Ureter (tissue), 1 donor: ENCODE measurements at places on chromosomes 13 and 19. TPM values are rescaled to one million over a fixed set of nuclear protein-coding genes. Genes with fewer than 3 reads are reported as not detected.

DNA sequence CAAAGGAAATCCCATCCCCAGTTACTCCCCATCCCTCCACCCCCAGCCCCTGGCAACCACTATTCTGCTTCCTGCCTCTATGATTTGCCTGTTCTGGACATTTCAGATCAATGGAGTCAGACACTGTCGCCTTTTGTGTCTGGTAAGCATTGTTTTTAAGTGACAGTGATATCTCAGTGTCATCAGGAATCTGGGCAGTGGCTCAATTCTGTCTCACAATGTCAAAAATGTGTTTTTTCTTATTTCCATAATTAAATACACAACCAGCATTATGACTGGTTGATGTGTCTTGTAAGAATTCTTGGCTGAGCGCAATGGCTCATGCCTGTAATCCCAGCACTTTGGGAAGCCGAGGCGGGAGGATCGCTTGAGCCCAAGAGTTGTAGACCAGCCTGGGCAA lies 20.2 kb upstream of the PGLS start:
- no peak for DNase-seq

DNA sequence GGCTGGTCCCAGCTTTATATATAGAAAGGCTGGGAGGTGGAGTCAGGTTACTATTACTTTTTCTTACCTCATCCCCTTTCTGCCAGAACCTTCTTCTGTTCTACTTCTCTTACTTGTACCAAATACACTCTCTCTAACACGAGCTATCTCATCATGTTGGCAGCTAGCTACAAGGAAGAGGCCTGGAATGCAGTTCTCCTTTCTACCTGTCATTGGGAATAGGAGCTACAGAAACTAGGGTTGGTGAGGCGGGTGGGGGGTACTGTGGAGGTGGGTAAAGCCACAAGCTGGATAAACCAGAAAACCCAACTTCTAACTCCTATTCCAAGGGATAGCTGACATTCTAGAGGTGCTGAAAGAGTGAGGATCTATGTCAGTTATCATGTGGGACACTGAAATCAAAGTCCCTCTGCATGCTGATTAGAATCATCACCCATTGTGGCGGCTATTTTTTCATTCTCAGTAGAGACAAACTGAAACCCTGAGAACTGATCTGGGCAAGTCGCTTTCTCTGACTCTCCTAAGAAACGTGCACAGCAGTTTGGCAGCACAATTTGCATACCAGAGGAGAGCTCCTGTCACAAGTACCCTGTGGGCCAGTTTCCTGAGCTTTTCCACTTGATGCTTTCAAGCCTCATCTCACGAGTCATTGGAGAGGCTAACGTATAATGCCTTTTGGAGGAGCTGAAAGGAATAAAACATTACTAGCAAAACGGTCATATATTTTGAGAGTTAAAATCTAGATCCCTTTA lies 358.1 kb downstream of the ENOX1 start:
- DNase-seq, result no peak

DNA sequence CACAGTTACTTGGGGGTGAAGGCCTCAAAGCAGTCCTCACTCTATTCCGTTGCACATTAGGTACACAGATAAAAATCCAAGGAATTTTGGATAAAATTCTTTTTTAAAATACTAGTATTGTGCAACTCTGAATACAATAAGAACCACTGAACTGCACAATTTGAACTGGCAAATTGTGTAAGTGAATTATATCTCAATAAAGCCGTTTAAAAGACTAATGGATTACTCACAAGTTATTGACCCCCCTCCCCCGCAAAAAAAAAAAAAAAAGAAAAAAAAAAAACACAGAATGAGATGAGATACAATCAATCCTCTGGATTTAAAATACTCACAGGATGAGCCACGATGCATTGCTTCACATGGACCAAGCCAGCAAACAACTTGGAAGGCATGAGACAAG lies 86.4 kb downstream of the CRYL1 start:
- no peak for DNase-seq

The ZNF283 gene
- 15.1 TPM for total RNA-seq

DNA sequence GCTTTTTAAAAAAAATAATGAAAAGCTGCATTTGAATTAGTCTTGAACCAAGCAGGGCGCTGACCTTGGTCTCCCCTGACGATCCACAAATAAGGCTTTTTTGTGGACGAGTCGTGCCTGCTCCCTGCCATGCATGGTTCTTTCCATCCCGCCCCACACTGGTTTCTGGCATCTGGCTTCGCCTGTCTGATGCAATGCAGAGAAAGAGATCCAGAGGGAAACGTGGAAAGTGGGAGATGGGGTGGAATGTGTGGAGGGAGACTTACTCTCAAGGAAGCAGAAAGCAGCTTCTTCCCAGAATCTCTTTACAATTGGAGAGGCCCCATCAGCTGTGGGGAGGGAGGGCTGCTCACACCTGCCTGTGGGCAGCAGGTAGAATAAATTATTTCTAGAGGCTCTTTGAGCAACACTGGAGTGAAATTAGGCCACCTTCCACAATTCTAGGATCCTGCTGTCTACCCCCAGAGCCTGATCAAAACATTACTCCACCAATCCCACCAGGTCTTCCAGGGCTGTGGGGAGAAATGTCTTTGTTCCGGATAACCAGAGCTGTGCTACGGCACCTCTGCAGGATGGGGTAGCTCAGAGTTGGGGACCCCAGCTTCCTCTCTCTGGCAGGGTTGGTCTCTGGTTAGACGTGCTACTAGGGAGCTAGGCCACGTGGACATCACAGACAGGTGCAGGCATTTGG lies 183.5 kb downstream of the UQCRFS1 start:
- DNase-seq, result no peak

- DNase-seq, result no peak
These were observed 112.1 kb downstream of the LACC1 start for GRCh38 chr13:43991773-43992201.

- no peak for DNase-seq
These were observed 22.2 kb downstream of the RASA3 start for GRCh38 chr13:114110091-114110829.

DNA sequence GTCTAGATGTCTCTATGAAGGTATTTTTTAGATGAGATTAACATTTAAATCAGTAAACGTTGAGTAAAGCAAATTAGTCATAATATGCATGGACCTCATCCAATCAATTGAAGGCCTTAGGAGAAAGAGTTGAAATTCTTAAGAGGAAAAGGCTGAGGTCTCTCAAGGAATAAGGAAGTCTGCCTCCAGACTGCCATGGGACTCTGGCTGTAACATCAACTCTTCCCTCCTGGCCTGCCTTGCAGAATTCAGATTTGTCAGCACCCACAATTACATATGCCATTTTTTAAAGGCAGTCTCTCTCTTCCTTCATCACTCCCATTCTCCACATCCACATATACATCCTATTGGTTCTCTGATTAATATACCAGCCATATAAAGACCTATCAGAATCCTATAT lies 28.8 kb upstream of the INTS6 start:
- no peak for DNase-seq

The ZNF223 gene
- total RNA-seq, result 16.9 TPM

The ZNF554 gene
- total RNA-seq, result 6.1 TPM

- no peak for DNase-seq
These were observed 611.4 kb downstream of the PCDH9 start for GRCh38 chr13:66618702-66619101.

The MEIOSIN gene
- total RNA-seq, result not detected

DNA sequence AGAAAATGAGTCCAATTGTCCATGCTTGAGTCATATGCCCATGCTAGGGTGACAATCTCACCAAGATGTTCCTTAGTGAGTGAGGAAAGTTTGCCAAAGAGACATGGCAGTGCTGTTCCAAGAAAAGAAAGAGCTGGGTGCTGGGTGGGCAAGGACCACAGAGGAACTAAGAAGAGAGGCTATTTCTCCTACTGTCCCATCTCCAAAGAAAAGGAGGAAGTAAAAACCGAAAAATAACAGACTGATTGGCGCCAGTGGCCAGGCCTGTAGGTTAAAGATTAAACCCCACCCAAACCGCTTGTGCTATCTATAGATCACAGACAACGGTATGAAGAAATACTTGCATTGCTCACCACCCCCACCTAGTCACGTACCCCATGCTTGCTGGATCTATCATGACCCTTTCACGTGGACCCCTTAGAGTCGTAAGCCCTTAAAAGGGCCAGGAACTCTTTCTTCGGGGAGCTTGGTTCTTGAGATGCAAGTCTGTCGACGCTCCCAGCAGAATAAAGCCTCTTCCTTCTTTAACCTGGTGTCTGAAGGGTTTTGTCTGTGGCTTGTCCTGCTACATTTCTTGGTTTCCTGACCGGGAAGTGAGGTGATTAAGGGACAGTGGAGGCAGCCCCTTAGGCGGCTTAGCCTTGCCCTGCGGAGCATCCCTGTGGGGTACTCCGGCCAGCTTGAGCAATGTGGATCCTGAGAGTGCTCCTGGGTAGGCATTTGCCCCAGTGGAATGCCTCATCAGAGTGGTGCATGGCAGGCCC lies 606.5 kb downstream of the UQCRFS1 start:
- no peak for DNase-seq

DNA sequence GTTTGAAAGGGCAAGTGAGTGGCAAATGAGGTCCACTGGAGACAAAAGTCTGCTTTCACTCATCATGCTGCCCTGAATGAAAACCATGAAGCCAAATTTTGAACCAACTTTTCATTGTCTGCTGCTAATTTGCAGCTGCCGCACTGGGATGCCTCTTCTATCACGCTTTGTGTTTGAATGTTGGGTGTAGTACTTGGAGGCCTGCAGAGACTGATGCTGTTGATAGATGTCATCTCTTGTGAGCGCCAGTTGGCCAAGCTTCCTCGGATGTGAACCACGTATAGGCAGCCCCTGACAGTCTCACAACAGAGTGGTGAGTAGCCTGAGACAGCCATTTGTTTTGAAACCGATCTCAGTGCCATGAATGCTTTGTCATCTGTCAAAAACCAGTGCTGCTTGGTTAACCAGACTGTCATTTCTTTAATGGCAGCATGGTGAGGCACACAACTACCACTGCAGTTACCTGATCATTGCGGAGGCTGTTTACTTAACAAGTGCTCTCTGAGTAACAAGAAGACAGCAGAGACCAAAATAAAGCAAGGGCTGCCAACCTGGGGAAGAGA lies 31.2 kb upstream of the SLC10A2 start:
- DNase-seq, result no peak

DNA sequence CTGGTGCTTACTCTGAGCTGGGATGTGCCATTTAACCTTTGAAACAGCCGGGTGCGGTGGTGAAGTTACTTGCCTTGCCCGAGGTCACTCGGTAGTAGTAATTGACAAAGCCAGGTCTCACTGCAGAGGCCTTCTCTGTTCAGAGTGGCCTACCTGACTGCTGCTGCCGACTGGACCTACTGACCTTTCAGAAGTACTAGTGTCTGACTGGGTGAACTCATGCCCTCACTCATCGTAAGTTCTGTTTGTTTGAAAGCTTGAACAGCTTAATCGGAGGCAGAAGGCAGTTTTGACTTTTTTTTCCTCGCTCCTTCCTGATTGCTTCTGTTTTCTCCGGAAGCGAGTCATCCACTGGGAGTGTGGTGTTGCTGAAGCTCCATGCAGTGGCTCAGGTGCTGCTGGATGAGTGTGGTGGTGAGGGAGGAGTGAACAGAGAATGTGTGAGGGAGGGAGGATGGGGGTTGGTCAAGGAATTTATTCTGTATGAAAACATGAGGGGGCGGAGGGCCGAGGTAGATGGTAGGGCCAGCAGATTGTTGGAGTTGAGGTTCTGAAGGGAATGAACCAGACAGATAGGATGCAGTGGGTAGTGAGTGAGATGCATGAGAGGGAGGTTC lies 2.7 kb downstream of the SPINT2 start:
- DNase-seq, result no peak

The NFIX gene
- 91.7 TPM for total RNA-seq

The IGSF23 gene
- total RNA-seq, result not detected

GRCh38 chr19:4830332-4830731 lies 1.2 kb downstream of the TICAM1 start:
- DNase-seq, result no peak

DNA sequence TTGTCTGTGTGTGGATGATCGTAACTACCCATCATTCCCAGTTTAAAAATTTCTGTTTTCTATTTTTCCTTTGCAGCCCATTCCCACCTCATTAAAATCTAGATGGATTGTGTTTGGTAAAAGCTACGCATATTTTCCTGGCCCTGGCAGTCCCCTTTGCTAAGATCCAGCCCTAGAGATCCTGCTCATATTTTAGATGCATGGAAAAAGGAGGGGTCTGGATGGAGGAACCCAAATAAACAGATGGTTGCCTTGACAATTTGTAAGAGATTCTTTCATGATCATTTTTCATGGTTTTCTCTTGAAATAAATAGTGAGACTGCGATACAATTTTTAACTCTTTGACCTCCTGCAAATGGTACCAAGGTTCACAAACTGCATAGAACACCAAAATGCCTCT lies 174.4 kb downstream of the SLC7A1 start:
- DNase-seq, result no peak
